ENCODE measurements at places on chromosomes 7 and 10. TPM values are rescaled to one million over a fixed set of nuclear protein-coding genes. Genes with fewer than 3 reads are reported as not detected.

GRCh38 chr7:44108768-44109750, 4.9 kb downstream of the AEBP1 start:
- DNase-seq = no peak

The TRIM8 gene
- polyA plus RNA-seq = 81.5 TPM

DNA sequence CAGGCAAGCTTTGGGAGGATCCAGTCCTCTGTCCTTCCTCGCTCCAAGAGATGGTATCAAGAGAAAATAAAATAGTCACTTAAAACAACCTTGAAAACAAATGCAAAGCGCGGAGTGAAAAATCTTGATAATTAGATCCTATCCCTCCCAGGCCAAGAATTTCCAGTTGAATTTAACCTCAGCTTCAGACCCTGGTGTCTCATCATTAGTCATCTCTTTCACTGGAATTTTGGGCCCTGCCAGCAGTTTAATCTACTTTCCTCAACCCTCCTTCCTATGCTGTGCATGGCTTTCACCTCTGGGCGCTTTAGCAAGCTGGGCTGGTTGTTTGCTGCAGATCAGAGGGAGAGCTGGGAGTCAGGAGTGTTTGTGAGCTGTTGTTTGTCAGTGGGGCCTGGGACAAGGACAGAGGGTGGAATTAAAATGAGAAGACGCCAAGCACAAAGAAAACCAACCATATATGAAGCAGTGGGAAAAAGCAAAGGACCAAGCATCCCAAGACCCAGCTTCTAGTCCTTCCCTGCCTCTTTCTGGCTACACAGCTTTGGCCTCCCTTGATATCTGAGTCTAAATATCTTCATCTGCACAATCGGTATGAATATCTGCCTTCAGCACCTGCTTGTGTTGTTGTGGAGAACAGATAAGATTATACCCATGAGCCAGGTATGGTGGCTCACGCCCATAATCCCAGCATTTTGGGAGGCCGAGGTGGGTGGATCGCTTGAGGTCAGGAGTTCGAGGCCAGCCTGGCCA, 13.5 kb downstream of the MYOF start:
- DNase-seq = no peak

GRCh38 chr7:78510580-78511188, 712.1 kb downstream of the PHTF2 start:
- DNase-seq = peak; percentile 68

DNA sequence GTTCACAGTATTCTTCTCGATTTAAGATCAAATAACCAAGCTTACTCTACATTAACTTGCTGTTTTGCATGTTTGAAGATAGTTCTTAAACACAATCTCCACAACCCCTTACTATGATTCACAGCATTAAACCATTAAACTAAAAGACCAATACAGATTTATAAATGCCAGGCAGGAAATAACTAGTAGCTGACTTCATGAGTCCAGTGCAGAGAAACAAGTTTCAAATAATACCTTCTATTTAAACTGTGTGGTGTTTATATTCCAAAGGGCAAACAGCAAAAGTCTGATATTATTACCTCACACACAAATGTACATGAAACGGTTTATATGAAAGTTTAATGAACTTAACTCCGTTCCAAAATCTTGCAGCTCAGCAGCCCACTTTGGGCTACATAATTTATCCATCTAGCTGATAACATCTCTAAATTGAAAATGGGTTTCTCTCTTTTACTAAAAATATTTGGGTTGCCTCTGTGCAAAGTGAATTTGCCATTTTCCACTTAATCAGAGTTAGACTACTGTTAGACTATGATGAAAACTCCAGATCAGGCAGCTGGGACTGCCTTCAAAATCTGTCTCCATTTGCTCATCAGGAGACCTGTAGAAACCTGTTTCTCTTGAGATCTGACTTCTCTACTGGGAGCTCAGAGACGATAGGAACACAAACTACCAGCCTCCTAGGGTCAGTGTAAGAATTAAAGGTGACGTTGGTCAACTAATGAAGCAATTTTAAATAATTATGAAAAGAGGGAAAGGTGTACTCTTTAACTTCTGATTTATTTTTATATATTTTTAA, 287.3 kb downstream of the FZD1 start:
- DNase-seq = no peak
